ENCODE measurements at places on chromosomes 12 and 14.
A peak's percentile ranks its signal among the peaks of the same experiment; 100 is the strongest.

- no peak for DNase-seq
Measured at GRCh38 chr14:21070610-21071224, 613 bp downstream of the ARHGEF40 start.

DNA sequence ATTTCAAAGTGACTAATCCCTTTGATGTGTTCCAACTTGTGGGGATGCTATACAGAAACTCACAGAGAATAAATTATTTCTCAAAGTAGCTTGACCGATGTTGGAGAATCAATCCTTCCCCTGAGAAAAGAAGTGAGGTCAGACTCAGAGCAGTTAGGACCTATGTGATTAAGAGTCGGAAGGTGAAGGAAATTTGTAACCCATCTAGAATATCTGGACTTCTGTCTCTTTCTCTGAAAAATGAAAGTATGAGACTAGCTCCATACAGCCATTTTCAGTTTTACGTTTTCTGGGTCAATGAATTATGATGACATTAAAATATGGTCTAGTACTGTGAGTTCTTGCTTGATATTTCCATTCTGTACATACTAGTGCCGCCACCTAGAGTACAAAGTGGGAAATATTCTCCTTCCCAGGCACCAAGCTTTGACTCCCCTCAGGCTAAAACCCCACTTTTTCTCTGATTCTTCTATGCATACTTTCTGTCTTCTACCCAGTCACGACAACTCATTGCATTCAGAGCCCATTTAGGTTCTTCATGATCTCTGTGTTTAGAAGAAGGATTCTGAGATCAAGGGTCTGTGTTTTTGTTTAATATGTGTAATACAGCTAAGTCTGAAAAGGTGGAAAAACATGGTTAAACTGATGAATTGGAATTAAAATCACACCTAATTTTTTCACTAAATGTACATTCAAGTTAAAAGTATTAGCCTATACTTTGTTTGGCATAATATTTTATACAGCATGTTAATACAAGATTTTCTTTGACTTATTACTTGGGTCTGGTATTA is 6.9 kb upstream of the NTS start:
- DNase-seq = peak; percentile 55

DNA sequence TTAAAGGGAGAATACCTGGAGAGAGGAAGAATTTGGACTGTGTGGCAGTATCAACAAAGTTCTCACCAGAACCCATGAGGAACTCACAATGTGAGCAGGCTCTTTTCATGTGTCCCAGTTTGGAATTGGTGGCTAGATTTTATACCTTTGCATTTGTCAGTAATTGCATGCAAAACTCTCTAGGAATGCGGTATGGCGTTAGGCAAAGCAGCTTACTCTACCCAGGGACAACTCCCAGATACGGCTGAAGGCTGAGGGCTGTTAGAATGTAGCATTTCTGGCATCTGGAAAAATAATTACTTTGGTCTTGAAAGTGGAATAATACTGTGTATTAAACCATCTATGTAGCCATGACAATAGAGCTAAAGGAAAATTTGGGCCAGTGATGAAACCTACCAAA is 635.5 kb downstream of the SLC16A7 start:
- no peak for DNase-seq

DNA sequence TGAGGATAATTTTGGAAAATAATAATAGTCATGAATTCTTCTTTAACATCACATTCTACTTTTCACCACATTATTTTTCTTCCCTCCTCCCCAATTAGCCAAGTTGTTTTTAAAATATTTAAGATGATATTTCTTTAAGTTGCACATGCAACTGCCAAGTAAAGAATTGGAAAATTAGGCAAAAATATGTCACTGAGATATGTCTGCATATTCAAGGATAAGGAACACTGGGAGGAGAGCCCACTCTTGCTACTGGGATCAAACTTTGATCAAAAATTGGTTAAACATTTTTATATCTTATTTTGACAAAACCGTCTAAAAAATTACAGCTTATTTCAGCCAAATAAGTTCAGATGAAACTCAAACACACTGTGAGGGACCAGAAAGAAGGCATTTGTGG is 231.2 kb upstream of the TMTC1 start:
- DNase-seq = no peak

- DNase-seq = no peak
Measured at GRCh38 chr14:50093496-50093895, 22.9 kb downstream of the VCPKMT start.

- no peak for DNase-seq
Measured at GRCh38 chr14:99395909-99396530, 84.6 kb downstream of the SETD3 start.

DNA sequence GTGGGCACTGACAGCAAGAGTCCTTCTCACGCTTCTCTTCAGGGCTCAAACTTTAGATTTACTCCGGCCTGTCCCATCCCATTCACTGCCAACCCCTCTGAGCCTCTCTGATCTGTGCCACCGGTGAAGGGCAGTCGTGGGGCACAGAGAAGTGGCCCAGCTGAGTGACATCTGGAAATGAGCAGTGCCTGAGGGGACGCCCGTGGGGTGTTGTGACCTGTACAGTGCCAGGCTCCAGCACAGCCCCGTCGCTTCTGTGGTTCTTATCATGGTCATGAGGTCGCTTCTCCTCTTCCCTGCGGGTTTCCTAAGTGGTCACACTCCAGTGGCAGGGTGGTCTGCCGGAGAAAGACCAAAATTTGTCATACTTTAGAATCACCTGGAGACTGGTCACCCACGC is 4.1 kb downstream of the BDKRB2 start:
- DNase-seq = no peak

DNA sequence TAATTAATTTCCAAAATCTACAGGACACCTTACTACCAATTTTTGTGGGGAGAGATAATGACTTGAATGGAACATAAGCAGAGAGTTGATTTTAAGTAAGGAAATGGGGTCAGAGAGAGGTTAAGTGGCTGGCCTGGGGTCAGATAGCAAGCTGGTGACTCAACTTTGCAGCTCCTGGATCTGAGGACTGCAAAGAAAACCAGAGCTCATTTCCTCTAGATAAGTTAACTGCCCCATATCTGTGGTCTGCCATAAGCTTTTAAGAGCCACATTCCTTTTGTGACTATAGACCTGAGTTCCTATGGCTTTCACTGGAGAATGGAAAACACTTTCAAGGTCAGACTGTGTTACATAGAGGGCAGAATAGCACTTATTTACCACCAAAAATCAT is 201.2 kb upstream of the PRICKLE1 start:
- DNase-seq = peak; percentile 75

GRCh38 chr14:67999705-68000384 is 180.3 kb downstream of the RAD51B start:
- DNase-seq = no peak

DNA sequence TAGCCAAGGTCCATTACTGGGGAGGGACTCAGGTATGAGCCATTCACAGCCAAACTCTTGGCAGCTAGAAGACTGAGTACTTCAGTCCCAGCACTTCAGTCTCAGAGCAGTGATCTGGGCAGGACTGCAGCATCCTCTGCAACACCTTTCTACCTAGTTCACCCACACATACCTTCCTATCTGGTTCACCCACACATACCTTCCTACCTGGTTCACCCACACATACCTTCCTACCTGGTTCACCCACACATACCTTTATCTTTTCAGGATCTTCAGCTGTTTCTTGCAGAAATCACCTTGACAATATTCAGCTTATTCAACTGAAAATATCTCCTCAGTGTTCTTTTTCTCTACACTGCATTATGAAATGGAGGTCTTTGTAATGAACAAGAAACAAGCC is 101.3 kb downstream of the SRGAP1 start:
- DNase-seq = no peak

DNA sequence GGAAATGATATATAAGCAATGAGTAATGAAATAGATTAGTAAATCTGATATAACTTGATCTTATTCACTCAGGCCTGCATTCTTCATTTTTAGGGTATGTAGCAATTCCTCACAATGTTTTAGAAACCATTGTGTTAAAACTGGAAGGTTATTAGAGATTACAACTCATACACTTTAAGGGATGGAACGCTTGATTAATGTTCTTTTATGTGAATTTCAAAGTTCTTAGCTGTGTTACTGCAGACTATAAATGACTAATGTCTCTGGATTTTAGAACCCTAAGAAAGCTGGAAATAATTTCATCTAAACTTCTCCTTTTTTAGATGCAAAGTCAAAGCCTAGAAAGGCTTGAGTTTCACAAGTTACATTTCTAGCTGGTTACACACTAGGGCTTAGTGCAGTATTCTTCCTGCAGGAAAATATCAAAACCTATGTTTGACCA is 148.2 kb upstream of the CLEC14A start:
- no peak for DNase-seq

DNA sequence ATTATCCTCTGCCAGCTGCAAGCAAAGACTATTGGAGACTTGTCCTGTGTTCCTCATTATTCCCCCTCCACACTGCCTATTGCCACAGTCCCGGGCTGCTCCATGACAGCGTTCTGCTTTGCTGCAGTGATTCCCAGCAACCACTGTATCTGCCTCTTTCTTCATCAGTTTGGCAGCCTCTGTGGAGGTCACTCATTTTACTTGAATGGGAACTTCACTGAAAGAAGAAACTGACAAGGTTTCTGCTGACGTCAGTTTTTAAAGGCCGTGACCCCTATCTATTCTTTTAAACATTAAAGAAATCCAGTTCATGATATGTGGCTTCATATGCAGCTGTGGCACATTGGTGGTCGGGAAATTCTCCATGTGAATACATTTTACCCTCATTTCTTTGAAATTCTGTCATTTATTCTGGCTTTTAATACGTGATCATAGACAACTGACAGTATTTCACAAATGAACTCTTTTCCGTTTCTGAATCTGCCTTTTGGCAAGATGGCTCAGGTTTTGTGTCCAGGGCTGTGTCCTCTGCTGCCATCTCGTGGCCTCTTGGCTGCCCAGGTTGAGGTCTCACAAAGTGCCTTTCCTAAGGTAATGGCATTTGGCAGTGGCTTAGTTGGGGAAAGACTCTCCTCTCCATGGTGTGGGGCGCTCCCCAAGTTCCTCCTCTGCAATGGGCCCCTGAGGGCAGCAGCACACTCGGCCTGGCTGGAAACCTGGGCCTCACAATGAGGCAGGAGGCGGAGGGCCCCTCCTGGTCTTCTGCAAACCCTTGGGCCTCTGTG is 5.8 kb downstream of the TMEM253 start:
- DNase-seq = peak; percentile 42

DNA sequence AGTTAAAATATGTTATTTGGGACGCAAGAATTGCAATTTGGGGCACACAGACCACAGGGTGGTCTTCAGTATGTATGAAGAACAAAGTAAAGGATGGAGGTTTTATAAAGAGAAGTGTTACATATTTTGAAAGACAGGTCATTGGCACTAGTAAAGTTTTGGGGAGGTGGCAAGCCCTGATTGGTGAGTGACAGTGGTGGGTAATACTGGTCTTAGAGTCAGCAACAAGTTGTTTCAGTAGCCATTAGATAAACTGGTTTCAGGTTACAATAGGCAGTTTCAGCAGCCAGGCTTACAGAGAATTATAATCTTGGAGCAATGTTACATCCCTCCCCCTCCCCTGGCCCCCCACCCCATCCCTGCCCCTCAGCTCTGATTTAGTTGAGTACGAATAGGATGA is 17.5 kb downstream of the MARK3 start:
- no peak for DNase-seq

DNA sequence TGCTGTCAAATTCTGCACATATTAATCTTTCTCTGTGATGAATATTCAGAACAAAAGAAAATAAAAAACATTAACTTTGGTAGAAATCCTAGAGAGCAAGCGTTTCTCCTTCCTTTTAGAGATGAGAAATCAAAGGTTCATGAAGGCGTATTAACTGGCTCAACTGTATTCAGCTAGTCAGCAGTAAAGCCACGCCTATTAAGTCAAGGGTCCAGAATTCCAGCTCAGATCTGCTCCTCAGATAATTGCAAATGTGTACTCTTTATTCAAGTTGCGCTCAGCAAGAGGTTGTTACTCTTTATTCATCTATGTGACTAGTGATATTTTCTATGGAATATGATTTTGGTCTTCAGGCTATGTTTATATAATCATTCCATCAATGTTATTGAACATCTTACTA is 13.1 kb upstream of the POC1B start:
- no peak for DNase-seq

GRCh38 chr12:40144023-40144422 is 38.1 kb upstream of the SLC2A13 start:
- DNase-seq = no peak

All from non-pigmented ciliary epithelial cell (primary cell).